ENCODE measurements at places on chromosomes 2 and 18. TPM values are rescaled to one million over a fixed set of nuclear protein-coding genes. Genes with fewer than 3 reads are reported as not detected.

The ANKRD62 gene
- not detected for total RNA-seq

The AFF3 gene
- total RNA-seq, result not detected

The EVX2 gene
- total RNA-seq, result not detected

The TMEM169 gene
- total RNA-seq, result under 0.01 TPM

Measured in hair follicular keratinocyte (primary cell).